ENCODE measurements at places on chromosomes 5 and 9. TPM values are rescaled to one million over a fixed set of nuclear protein-coding genes. Genes with fewer than 3 reads are reported as not detected.

- no peak for DNase-seq
Observed at GRCh38 chr5:80435476-80435875, 27.6 kb downstream of the ZFYVE16 start.

Gene FAM78A
- 0.43 TPM for total RNA-seq

Gene TAF11L12
- total RNA-seq, result not detected

Gene EIF4E1B
- not detected for total RNA-seq

DNA sequence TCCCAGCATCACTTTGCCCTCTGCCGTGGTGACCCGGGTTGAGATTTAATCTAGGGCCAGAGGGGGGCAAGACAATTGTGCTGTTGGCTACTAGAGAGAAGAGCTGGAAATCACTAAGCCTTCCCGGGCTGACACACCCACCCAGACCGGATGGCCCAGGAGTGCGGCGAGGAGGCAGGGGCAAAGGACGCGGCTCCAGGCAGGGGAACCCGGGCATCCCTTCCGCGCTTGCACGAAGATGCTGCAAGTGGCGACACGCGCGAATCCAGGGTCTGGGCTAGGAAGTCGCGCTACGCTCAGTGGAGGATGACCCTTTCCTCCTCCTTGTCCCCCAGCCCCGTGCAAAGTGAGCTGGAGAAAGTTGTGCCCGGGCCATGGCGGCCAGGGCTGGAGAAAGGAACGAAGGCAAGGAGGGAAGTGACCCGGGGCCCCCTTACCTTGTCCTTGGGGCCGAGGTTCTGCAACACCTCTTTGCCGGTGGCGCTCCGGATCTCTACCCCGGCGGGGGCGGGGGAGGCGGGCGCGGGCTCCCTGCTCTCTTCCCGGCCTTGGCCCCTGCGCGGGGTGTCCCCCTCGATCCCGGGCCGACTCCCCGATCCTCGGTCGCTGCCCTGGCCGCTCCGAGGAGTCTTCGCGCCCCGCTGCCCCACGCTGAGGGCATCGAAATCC, 693 bp downstream of the DPYSL3 start:
- peak; percentile 44 for DNase-seq

GRCh38 chr5:58314356-58315210, 145.3 kb downstream of the PLK2 start:
- DNase-seq, result no peak

Gene ASPN
- 1.6 TPM for total RNA-seq

- DNase-seq, result no peak
Observed at GRCh38 chr9:15927161-15927560, 374.3 kb downstream of the CCDC171 start.

- DNase-seq, result no peak
Observed at GRCh38 chr5:80782626-80783025, 127.8 kb upstream of the DHFR start.

DNA sequence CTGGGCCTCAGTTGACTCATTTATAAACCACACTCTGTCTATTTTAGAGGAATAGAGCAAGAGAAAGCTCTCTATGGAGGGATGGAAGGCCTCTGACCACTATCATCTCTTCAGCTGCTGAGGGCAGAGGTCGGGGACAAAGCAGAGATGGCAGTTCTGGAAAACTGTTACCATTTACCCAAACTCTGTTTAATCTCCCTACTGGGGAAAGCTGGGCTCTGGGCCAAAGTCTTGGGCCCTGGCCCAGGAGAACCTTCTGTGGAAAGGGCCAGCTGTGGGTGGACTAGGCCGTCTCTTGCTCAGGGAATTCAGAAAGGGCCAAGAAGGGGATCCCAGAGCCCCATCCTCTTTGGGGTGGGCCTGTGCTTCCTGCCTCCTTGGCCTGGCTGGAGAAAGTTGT, 100.0 kb downstream of the PSD2 start:
- peak; percentile 8 for DNase-seq

DNA sequence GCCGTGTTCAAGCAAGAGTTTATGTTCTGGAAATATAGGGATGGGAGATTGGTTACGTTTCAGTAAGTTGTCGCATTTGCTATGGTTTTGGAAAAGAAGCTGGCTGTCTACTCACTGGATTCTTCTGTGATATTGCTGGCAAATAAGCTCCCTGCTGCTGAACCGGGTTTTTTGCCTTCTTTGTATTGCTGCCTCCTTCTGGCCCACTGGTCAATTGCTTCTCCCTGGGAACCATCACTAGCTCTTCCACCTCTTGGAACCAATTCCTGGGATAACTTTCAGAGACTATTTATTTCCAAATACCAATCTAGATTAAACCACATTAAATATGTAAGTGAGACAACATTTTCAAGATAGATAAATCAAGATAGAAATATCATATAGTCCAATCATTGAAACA, 43.0 kb downstream of the NUDT12 start:
- DNase-seq, result no peak

- DNase-seq, result peak; percentile 69
Observed at GRCh38 chr5:138641547-138642298, 66.5 kb upstream of the HSPA9 start.

DNA sequence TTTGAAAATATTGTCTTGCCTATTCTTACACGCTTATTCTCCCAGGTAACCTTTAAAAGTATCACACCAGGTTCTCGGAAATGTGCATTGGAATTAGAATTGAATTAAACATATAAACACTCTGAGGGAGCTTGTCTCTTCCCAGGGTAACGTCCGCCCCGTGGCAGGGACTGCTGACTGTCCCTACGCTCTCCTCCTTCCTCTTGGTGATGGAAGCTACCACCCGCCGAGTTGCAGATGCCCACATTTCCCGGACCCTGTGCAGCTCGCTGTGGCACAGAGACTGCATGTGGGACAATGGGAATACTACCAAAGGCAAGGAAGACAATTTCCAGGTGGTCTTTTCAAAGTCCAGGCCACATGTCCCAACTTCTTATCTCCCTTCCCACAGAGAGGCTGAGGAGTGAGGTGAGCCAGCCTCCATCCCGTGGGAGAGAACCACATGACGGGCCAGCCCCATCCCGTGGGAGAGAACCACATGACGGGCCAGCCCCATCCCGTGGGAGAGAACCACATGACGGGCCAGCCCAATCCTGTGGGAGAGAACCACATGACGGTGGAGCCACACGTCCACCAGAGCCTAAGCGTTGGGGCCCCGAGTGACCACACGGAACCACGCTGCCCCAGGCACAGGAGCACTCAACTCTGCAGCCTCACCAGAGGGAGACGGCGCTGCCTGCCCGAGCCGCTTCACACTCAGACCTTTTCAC, 249.4 kb upstream of the IRX1 start:
- no peak for DNase-seq

Gene PTPRD
- 7.1 TPM for total RNA-seq

GRCh38 chr5:132849347-132849746, 16.9 kb downstream of the GDF9 start:
- no peak for DNase-seq

Gene FOXD4
- 0.43 TPM for total RNA-seq

DNA sequence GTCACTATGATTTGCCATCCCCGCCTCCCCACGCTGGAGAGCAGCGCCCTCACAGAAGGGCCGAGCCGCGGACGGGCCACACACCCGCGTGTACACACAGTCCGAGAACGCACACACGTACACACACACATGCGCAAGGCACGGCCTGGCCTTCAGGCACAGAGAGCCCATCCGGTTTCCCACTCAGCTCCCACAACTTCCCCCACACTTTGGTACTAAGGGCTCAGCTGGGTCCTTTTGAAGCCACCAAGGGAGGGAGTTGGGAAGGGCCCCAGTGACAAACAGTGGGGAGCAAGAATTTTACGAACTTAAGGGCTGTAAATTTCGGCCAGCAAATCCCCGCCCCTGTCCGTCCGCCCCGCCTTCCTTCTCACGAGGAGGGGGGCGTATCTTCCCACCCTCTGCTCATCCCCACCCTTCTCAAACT, 133.3 kb upstream of the HAND1 start:
- no peak for DNase-seq

DNA sequence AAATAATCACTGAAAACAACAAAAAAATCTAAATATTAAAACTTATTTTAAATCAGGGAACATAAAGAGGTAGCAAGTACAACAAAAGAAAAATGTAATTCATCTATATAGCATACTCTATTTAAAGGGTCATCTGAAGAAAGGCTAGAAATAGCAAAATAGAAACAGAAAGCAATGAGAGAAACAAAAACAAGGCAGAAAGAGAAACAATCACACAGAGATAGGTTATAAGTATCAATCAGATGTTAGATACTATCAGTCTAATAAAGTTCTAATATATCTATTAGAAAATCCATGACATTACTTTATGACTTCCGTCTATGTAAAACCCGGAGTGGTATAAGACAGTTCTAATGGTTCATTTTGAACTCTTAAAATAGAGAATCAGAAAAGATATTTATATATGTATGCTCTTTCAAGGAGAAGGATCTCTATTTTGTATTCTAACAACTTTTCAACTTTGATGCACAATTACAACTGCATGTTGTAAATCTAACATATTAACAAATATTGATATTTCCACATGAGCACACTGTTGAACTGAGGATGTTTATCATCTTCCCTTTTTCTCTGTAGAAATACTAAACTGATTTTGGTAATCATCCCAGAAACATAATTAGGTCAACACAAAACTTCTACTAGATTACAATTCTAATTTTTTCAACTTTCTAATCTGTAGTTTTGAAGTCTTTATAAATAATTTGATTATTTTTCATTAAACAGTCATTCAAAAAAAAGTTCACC, 15.8 kb downstream of the RICTOR start:
- DNase-seq, result no peak

DNA sequence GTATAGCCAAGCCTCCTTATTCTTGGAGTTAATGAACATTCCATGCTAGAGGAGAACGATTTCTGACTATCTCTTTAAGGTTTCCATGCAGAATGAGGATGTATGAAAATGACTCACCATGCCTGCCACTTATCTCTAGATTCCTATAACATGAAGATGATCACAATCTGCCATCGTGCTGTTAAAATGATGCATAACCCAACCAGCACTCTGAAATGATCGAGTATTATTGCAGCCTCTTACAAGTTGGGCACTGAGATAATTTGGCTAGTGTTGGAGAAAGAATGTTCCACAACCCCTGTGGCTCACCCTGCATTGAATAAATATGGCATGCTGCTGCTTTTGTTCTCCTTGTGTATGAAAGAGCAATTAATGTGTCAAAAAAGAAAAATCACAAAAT, 1143.6 kb upstream of the WWC1 start:
- no peak for DNase-seq

Gene GABRA1
- total RNA-seq, result not detected

Gene GABRA6
- not detected for total RNA-seq

- DNase-seq, result peak; percentile 98
Observed at GRCh38 chr5:38871790-38872551, 26.2 kb downstream of the OSMR start.

- no peak for DNase-seq
Observed at GRCh38 chr5:5122776-5123175, 17.4 kb upstream of the ADAMTS16 start.

Gene PIP5K1B
- under 0.01 TPM for total RNA-seq

Gene FAM221B
- not detected for total RNA-seq

Gene SPINK5
- under 0.01 TPM for total RNA-seq

Gene KLHL3
- total RNA-seq, result 3.0 TPM

Measured in fibroblast of villous mesenchyme (primary cell).